ENCODE measurements at places on chromosomes 7 and 10.

DNA sequence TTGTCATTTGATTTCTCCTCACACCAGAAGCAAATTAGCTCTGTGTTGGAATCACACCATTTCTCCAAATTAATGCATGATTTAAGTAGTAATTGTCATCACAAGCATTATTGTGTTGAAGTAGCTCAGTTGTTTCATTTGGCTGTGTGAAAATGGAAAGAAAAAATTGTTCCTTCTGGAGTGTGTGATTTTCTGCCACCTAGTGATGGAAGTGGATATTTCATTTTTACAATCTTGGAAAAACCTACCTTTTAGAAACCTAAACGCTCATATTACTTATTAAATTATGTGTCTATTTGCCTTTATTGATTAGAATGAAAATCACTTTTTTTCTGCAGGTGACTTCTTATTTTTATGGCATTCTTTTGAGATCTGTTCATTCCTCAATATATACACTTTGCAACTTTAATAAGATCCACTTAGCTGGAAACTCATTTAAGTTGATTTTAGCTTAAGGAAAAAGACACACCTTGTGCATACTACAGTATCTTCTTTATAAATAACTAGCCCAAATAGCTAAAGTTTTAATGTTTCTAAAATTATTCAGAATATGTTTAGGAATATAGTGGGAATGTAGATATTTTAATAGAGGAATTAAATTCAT is 50.0 kb downstream of the SRI start:
- DNase-seq, result no peak

DNA sequence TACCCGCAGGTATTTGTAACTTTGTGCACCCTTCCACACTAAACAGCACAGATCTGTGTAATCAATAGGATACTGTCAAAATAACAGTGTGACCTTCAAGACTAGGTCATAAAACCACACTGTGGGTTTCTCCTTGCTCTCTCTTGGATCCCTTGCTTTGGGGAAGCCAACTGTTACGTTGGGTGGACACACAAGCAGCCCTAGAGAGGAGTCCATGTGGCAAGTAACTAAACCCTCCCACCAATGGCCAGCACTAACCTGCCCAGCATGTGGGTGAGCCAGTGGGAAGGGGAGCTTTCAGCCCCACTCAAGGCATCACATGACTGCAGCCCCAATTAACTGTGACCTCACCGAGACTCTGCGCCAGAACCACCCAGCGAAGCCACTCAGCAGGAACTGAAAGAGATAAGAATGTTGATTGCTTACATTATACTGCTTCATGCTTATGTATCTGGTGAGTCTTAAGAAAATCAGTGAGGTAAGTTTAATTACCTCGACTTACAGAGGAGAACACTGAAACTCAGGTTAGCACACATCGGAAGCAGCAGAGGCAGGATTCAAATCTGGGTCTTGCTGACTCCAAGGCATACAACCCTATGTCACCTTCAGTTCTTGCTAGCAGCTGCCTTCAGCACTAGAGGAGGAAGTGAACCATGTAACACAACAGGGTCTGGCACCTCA is 9.4 kb upstream of the ZC3HAV1 start:
- peak; percentile 54 for DNase-seq

DNA sequence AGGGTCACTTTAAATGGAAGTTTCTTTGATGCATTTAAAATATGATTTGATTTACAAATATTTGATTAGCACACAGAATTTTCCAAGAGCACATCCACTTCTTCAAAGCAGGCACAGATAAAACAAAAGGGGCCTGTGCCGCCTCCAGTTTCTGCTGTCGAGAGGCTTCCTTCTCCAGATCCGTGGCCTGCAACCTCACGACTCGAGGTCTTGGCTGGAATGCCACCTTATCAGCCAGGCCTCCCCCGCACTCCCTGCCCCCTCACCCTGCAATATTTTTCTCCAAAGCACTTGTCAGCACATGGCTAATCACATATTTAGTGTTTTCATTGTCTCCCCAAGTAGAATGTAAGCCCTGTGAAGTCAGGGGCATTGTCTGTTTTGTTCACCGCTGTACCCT is 12.5 kb downstream of the PYROXD2 start:
- no peak for DNase-seq

- no peak for DNase-seq
Observed at GRCh38 chr7:55128693-55129394, 110.0 kb downstream of the EGFR start.

DNA sequence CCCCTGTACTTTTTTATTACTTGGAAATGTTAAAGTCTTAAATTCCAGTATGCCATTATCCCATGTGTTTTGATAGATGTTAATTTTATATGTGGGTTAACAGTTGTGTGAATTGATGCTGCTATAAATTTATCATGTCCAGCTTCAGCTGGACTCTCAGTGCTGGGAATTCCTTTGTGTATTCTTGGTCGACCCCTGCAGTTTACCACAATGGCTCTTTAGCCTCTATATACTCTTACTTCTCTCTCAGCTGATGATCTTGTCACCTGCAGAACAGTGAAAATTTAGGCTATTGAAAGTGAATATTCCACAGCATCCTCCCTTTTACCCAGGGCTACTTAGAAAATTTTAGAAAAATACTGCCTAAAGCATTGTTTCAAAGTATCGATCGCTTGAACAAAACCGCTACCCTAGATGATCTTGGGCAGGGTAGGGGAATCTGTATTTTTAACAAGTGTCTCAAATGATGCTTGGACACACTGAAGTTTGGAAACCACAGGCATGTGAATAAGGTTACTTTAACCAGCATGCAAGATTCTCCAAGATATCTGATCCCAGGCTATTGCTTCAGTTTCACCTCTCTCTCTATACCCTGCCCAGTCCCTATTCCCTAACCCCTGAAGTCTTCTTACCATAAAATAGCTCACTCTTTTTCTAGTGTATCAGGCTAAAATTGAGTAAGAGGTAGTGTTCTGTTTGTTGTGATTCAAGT is 25.4 kb downstream of the LCOR start:
- DNase-seq, result no peak
